ENCODE measurements at places on chromosomes 11 and 22.
A peak's percentile ranks its signal among the peaks of the same experiment; 100 is the strongest.

DNA sequence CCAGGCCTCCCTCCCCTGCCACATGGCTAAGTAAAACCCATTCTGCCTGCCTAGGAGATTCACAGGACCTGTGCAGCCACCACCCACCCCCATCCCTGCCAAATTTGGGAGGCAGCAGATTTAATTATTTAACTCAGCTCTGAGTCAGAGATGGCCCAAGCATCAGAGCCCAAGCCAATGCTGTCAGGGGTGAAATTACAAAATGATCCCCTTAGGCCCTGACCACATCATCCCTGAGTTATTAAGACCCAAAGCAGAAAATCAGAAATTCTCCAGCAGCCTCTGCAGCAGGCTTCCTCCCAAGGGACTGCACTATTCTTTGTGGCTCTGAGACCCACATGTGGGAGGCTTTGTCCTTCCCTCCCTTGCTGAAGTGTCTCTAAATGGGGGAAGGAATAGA, 52.8 kb upstream of the RRAS2 start:
- no peak for DNase-seq

GRCh38 chr11:115286614-115287013, 217.6 kb downstream of the CADM1 start:
- no peak for DNase-seq

DNA sequence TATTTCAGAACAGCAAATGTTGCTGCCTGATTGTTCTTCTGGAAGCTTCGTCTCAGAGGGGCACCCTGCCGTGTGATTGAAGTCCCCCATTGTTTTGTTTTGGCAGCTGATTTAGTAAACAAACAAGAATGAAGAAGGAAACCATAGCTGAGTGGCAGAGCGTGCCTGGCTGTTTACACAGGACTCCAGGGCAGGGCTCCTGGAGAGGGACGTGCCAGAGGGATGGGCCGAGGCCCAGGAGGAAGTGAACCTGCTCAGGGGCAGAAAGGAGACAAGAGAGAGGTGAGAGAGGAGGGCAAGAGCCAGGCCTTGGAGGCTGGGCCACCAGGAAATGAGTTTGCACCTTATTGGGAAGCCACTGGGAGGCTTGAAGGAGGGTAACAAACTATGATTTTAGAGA, 85.5 kb upstream of the B3GAT1 start:
- no peak for DNase-seq

DNA sequence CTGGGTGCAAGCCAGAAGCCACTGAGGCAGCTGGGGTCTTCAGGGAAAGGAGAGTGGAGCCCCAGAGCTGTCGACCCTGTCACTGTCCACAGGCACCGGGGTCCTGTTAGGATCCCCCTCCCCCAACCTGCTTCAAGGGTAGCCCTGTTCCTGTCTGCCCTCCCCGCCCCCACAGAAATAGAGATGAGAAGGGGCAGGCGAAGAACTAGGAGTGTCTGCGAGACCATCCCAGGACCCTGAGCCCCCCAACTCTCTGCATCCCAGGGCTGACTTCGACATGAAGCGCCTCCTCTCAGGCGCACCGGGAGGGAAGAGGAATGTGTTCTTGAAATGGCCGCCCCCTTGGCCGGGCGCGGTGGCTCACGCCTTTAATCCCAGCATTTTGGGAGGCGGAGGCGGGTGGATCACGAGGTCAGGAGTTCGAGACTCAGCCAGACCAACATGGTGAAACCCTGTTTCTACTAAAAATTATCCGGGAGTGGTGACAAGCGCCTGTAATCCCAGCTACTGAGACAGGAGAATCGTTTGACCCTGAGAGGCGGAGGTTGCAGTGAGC, 607 bp upstream of the ZNF70 start:
- DNase-seq, result no peak

- DNase-seq, result no peak
These were observed 63.9 kb downstream of the PKNOX2 start for GRCh38 chr11:125228445-125228844.

- no peak for DNase-seq
These were observed 550.5 kb downstream of the MIAT start for GRCh38 chr22:27207907-27208306.

- no peak for DNase-seq
These were observed 12.5 kb downstream of the CCDC34 start for GRCh38 chr11:27350511-27350910.

- DNase-seq, result no peak
These were observed 84.6 kb downstream of the ETS1 start for GRCh38 chr11:128502726-128503125.

DNA sequence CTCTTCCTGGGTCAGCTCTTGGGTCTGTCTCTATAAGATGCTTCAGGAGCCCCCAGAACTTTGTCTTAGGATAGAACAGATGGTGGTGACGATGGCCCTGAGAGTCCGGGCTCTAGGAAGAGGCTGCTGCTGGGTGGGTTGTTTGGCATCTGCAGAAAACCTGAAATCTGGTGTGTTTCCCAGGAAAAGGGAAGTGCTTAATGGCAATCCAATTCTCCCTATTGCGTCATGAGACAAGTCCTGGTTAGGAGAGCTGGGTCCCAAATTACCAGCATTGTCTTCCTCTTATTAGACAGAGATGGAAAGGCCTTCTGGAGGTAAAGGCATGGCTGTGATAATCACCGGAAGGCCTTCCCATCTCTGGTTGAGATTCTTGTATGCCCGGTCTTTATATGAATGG, 48.9 kb upstream of the GRAMD1B start:
- no peak for DNase-seq

GRCh38 chr11:111589886-111590499, 12.3 kb upstream of the SIK2 start:
- DNase-seq, result no peak

DNA sequence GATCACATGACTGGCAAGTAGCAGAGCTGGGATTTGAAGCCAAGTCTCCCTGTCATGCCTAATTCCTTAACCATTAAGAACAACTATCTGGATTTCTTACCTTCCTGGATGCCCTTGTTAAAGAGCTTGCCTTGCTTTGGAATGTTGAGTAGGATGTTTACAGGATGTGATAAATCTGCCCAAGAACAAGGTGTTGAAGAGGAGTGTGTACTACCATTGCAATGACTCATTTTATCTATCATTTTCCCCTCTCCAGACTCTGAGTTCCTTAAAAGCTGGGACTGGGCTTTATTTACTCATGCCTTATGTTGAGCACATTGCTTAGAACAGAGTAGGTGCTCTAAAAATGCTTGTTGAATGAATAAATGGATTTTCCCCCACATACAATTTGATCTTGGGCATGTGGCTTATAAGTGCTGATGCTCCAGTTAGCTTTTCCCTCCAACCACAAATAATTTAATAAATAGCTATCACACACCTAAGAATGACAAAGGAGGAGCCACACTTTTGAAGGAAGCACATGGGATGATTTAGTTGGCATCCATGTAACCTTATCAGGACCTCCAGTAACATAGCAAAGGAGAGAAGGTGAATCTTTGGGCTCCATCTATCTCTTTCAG, 268.6 kb upstream of the SESN3 start:
- DNase-seq, result no peak

GRCh38 chr11:86737737-86738136, 62.6 kb upstream of the PRSS23 start:
- no peak for DNase-seq

DNA sequence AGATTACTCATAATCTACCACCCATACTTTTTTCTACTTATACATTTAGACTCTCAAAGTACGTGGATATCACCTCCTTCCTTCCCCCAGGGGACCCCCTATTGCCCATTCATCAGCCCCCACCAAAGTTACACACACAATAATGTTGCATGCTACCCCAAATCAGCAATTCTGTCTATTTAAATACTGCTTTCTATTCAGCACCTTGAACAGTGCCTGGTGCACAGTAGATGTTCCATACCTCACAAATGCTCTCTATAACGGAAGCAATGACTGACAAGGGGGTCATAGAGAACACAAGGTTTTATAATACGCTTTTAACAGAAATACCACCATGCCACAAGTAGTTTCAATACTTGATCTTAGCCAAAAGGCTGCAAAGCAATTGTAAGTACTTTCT, 370.7 kb downstream of the MIAT start:
- DNase-seq, result no peak

DNA sequence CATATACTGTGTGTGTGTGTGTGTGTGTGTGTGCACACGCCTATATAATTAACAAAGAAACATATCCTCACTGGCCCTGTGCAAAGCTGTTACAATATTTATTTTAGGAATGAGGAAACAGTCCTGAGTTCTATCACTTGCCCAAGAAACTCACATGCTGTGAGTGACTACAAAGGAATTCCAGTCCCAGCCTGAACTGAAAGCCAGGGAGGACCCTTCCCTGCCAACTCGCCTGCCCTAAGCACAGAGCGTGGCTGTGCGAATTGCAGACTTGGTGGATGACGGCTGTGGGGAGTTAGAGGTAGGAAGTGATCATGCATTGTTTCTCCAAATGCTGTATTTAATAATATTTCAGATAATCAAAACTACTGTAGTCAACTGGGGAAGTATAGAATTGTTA, 26.4 kb upstream of the CD5 start:
- no peak for DNase-seq

GRCh38 chr11:133636711-133637355, 104.5 kb upstream of the OPCML start:
- no peak for DNase-seq

DNA sequence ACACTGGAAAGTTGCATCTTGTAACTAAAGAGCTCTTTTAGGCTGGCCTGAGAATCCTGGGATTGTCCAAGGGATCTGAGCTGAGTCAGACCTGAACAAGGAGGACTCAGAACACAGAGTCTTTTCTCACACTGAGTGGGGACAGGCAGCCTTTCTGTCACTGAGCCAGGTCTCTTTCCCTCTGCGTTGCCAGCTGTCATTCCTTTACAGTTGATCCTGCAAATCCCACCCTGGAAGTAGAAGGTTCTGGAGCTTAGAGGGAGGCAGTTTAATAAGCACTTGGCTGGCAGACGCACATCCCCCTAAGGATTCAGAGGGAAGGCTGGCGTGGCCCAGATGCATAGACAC, 76.3 kb upstream of the SUSD2 start:
- DNase-seq, result no peak

DNA sequence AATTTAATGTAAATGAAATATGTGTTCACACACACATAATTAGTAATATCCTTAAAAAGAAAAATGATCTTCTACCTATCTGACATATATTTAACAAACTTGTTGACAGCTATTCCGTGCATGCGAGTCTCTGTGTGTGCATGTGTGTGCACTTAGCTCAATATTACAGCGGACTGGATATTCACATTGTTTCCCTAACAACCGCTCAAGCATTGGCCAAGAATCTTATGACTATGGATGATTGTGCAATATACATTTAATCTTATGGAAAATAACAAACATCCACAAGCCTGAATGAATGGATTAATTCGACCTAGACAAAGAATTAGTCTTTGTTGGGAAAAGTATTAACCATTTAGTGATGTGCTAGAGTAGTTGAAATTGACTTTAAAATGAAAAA, 1078.6 kb downstream of the LRRC4C start:
- DNase-seq, result no peak

- no peak for DNase-seq
These were observed 6.6 kb downstream of the CBX6 start for GRCh38 chr22:38865201-38866023.

DNA sequence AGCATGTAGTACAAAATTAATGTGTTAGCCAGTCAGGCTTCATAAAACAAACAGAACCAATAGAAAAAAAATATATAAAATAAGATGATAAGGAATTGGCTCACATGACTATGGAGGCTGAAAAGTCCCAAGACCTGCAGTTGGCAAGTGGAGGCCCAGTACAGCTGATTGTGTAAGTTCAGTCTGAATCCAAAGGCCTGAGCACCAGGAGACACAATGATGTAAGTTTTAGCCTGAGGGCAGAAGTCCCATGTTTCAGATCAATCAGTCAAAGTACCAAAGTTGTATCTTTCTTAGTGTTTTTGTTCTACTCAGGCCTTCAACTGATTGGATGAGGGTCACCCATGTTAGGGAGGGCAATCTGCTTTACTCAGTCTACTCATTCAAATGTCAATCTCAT, 14.3 kb upstream of the OR10D3 start:
- no peak for DNase-seq

- no peak for DNase-seq
These were observed 539.3 kb upstream of the B3GAT1 start for GRCh38 chr11:134951305-134951700.

DNA sequence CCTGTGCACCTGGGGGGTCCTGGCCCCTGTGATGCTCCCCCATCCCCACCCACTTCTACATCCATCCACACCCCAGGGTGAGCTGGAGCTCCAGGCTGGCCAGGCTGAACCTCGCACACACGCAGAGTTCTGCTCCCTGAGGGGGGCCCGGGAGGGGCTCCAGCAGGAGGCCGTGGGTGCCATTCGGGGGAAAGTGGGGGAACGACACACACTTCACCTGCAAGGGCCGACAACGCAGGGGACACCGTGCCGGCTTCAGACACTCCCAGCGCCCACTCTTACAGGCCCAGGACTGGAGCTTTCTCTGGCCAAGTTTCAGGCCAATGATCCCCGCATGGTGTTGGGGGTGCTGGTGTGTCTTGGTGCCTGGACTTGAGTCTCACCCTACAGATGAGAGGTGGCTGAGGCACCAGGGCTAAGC, 20.0 kb upstream of the TALDO1 start:
- DNase-seq, result no peak

GRCh38 chr11:33211580-33211979, 45.6 kb upstream of the HIPK3 start:
- DNase-seq, result no peak

DNA sequence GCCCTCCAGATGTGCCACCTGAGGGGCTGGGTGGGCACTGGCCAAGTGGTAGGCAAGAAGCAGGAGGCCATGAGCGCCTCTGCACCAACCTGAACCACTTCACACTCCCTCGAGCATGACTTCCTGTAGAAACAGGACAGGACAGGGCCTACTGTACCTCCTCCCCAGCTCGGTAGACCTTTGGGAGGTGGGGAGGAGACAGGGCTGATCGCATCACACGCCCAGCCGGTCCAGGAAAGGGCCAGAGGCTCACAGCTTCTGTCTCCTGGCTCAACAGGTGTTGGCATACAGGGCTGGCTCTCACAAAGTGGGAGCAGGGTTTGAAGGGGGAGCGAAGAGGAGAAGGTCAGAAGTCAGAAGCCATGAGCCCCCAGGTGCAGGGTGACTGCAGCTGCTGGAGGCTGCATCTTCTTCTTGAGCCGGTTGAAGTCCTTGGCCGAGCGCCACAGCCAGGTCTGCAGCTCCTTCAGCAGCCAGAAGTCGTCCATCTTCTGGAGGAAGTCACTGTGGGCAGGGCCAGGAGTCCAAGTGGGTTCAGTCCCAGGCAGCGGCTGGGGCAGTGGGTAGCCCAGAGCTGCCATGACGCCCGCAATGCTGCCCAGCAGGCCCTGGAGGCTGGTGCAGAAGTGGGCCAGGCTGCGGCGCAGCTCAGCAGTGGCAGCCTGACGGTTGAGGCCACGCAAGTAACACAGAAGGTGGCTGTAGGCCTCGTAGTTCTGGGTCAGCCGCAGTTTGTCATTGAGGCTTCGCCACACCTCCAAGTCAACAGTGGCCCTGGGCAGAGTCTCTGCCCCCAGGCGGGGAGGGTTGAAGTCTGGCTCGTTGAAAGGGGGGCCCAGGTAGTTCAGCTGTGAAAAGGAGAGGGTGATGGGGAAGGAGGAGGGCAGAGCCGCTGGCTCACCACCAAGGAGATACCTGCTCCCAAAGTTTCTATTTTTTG, 8.3 kb downstream of the CLCF1 start:
- no peak for DNase-seq

GRCh38 chr11:134164490-134165370, 59.0 kb downstream of the NCAPD3 start:
- DNase-seq, result no peak

GRCh38 chr11:130480186-130480585, 31.7 kb downstream of the ADAMTS15 start:
- no peak for DNase-seq

- no peak for DNase-seq
These were observed 15.4 kb upstream of the ST14 start for GRCh38 chr11:130144141-130144540.

- peak; percentile 60 for DNase-seq
These were observed at the start of gene PGAP2 for GRCh38 chr11:3807909-3808860. PGAP2 (plus strand) TSS chr11:3808560; CDS start chr11:3811260, 2,700 bp downstream.
